Stimulated activated CD8-positive, alpha-beta memory T cell treated with anti-CD3 and anti-CD28 coated beads, Interleukin-15, amount 100 ng/mL, for 1 hour (primary cell): ENCODE measurements at places on chromosomes 6 and 20.

DNA sequence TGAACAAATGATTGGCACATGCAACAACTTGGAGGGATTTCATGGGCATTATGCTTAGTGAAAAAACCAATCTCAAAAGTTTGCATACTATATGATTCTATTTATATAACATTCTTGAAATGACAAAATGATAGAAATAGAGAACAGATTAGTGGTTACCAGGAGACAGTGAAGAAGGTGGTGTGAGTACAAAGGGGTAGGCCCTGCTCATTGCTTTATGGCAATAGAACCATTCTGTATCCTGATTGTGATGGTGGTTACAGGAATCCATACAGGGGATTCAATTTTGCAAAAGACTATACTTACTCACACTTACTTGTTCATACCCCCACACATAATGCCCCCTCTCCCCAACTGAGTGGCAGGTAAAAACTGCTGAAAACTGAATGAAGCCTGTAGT lies 30.2 kb upstream of the LAMA4 start:
- DNase-seq = no peak

- no peak for DNase-seq
Measured at GRCh38 chr20:42190084-42190483, 571.9 kb upstream of the CHD6 start.

GRCh38 chr20:57618091-57618763 lies 2.0 kb downstream of the ZBP1 start:
- no peak for DNase-seq

DNA sequence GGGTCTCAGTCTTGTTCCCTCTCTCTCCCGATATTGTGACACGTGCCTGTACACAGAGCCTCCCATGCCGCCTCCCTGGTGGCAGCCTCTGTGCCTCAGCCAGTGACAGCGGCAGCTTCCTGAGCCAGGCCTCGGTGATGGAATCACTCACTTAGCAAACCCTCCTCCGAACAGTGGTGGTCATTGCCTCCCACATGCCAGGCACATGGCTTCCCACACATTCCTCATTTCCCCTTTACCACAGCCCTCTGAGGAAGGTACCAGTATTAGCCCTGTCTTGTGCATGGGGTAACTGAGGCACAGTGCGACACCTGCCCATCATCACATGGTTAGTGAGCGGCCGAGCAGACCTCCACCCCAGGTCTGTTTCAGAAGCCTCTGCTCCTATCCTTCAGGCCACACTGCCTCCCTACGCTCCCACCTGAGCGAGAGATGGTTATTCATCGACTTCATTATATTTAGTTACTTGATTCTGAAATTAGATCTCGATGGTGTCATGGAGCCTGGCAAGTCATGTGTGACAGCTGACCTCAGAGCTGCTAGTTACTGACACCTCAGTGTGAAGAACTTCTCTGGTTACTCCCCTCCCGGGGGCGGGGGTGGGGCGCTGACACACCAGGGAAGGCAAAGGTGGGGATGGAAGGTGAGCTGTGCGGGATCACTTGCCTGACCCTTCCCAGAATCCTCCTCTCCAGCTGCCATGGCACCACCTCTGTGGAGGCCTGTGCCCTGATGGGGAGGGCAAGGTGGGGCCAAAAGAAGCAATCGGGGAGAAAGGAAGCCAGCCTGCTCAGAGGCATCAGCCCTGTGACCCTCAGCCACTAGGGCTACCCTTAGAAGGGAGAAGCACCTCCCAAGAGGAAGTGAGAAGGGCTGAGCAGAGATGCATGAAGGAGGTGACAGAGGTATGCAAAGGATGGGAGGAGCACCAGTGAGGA lies 17.9 kb downstream of the MDGA1 start:
- DNase-seq = no peak

GRCh38 chr6:147589739-147590250 lies 81.3 kb downstream of the SAMD5 start:
- DNase-seq = no peak

- no peak for DNase-seq
Measured at GRCh38 chr6:12208190-12208589, 82.0 kb upstream of the EDN1 start.

GRCh38 chr6:25175681-25176080 lies 103.5 kb upstream of the CARMIL1 start:
- DNase-seq = no peak

DNA sequence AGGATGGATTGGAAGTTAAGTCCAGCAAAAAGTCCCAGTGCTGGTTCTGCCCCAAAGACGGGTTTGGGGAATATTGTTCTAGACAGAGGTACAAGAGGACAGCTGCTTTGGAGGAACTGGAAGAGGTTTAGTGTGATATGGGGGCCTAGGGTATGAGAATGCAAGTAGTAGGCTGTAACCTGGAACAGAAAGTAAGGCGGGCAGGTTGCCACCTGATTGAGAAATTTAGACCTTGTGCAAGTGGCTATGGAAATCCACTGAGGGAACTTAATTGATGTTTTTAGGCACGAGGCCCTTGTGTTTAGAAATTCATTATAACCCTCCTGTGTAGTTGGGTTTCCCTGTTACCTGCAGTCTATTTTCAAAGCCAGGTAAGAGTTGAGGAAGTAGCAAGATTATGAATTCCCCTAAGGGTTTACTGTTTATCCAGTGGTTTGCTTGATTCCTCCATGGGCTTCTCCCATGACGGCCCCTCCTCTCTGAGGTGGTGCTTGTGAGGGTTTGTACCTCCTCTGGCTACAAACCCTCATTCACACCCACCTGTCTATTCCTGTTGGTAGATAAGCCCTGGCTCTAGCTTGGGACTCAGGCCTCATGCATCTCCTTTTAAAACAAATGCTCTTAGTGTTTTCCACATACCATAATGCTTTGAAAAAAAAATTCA lies 42.0 kb upstream of the BCAS1 start:
- no peak for DNase-seq

DNA sequence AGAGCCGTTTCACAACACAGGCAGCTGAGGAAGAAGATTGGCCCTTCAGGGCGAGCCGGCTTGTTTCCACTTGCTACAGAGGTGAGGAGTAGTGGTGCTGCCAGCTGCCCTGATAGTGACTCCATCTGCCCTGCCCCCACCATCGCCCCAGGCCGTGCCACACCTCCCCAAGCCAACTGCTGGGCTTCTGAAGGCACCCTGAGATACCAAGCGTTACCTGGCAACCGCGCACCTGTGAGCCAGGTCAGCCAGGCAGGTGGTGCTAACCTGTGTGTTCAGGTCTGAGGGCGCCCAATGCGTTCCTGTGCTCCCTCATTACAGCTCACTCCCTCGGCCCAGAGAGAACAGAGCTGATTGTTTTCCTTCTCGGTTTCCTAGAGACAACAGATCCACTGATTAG lies 299.1 kb upstream of the ID4 start:
- no peak for DNase-seq

DNA sequence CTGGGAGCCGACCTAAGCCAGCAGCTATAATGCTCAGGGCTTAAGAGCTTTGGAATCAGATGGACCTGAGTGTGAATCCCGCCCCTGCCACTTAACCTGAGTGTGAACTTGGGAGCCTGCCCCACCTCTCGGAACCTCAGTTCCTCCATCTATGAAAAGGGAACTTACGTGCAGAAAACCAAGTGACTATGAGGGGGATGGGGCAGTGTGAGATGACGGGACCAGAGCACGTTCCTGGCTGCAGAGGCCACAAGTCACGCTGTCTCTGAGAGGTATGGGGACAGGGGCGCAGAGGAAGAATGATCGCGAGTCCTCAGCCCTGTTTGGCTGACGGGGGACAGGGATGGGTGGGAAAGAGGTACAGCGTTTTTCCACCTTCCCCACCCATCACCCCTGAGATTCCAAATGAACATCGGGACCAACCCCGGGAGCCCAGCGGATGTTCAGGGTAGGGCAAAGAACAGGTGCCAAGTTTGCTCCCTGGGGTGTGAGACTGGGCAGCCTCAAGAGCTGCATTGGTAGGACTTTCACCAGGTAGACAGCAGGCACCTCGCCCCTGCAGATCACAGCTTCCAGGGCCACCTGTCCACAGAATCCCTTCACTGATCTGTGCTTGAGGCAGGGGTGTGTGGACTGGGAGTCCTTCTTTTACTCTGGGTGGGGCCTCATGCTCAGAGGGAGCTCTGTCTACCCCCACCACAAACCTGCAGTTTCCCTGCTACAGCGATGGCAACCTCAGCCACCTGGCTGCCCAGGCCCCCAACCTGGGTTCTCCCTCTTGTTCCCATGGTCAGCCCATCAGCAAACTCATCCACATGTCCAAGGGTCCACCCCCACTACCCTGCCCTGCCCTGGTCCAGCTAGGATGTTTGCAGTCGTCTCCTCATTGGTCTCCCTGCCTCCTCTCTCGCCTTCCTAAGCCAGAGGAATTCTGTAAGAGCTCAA lies 85.8 kb downstream of the CEBPB start:
- DNase-seq = no peak

DNA sequence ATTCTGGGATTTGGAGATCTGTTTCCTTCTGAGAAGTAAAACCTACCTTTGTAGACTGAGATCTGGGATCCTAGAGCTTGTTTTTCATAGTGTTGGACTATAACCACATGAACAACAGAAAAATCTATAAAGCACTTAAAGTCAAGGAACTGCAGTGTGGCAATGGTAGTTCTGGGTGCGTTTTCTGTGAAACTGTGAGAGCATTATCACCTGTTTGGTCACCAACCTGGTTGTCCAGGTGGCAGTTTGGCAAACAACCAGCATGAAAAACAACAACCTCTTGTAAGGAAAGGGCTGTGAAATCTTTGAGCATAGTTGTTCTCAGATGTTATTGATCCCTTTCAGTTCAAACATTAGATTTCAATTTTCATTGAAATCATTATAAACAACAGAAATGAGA lies 215.8 kb upstream of the CITED2 start:
- no peak for DNase-seq

DNA sequence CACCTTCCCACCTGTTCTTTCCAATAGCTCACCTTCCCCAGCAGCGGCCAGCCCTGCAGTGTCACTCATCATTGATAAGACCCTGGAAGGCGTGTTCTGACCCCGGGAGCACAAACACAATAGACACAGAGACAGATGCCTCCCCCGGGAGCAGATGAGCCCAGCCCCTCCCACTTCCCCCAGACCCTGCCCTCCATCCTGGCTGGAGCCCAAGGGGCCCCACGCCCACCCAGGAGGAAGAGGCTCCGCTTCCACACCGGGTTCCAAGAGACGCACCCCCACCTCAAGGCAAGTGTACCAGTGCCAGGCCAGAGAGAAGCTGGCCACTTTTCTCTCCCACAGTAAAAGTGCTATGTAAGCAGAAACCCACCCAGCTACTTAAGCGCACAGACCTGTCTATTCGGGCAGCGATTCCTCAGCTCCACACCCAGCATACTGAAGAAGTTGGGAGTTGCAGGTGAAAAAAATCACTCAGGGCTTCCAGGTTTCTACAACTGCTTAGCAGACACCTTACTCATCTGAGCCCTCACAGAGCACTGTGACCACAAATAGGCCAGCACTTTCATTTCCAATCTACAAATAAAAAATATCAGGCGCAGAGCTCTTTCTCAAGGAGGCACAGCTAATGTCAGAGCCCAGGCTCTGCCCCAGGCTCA lies 93.4 kb upstream of the NXT1 start:
- no peak for DNase-seq

DNA sequence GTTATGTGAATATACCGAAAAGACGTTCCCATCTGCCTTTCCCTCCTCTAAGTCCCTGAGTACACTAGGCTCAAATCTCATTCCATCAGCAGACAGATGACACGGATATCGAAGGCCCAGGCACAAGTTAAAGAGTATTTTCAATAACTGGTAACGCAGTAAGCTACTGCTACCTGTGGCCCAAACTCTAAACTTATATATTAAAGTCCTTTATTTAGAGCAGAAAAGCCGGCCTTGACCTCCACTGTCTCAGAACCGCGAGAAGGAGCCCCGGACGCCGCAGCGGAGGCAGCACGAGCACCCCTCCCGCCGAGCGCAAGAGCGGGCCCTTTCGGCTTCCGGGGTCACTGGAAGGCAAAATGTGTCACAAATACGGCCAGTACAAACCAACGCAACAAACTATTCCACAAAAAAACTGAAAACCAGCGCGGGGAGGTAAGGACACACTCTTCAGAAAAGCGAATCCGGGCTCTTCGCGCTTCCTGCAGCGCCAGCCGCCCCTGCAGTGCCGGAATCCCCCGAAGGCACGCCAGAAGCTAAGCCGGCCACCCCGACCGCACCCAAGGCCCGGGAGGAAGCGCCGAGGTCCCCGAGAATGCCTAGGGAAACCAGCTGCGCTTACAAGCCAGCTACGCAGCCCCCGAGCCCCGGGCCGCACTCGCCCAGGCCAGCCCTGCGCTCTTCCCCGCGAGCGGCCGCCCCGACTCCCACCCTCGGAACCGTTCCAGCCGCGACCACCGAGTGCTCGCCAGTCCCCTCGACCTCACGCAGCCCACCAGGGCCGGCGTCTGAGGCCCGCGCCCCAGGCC lies 681 bp downstream of the DIDO1 start:
- DNase-seq = no peak

DNA sequence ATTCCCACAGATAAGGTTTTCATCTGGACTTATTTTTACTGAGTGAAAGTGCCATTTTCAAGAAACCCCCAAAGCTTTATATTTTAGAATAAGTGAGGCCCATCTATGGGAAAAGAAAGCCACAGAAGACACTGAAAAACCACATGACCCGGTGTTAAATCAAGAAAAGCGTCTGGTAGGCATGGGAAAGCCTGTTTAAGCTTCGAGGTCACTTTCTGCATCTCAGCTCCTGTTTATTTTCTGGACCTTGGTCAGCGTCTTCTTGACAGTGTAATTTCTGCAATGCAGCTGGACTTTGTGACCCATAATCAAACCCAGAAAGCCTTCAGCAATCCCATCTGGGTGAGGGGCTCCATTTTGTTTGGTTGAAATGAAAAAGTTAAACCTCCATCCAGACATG lies 59.6 kb upstream of the NEDD9 start:
- no peak for DNase-seq

DNA sequence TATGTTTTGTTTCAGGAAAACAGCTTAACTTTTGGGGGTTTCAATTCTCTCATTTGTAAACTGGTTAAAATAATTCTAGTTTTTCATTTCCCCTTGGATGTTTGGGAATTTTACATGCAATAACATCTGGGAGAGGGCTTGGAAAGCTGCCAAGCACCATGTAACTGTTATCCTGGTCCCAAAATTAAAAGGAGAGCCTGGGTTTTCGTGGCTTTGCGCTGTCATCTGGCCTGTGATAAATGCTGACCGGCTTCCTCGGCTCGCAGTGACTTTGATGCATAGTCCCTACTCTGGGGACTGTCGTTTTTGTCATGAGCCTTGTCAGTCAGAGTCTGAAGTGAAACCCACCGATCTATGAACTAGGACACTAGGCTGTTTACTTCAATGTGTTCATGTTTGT lies 12.2 kb downstream of the SLC35F1 start:
- no peak for DNase-seq

DNA sequence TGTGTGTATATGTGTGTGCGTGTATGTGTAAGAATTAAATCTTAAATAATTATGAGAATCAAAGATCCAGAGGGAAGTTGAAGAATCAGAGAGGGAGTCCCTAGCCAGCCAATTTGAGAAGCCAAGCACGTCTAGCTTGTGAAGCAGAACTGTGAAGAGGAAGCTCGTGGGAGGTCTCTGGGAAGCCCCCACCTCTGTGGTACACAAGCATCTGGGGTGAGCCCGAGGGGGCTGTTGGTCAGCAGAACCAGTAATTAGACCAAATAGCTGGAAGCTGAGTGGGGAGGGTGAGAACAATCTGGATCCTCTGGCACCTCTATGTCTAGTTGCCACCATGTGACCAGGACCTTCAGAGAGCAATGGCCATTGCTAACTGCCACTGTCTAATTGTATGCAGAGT lies 310.0 kb upstream of the PRND start:
- no peak for DNase-seq
